Renal cortical epithelial cell (primary cell): ENCODE measurements at places on chromosomes 3 and 15.

DNA sequence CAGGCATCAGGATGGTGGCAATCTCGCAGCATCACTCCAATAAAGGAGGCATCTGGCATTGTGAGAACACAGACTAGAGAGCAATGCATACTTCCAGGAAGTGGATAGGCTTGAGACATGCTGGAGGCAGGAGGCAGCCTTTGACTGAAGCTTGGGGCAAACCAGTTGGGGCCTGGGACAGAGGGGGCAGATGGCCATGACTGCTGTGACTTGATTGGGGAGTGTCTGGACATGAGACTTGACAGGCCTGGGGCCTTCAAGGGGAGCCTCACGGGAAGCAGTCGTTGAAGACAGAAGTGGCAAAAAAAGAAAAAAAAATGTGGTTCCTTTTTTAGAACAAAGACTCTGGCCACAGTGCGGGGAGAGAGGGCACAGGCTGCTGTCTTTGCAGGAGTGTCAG is 44.7 kb upstream of the CHRNA7 start:
- no peak for DNase-seq

DNA sequence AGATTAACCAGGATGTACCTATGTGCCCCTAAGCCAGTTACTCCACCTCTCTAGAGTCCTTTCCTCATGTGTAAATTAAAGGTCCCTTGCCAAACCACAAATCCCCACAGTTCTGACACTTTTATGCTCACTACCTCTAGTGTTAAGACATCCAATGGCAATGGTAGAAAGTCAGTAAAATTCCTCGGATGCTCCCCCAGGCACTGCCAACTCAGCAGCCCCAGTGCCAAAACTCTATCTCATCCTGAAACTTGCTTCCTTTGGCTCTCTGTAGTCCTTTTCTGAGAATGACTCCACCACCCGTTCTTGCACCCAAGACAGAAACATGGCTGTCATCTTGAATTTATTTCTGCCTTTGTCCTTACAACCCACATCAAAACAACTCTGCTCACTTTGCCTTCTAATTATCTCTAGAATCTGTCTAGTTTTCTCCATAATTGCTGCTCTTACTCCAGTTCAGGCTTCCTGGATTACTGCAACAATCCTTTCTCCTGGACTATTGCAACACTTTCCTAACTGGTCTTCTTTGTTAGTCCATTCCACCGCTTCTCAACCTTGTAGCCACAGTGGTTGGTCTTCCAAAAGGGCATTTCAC is 41.6 kb downstream of the MB21D2 start:
- DNase-seq, result peak; percentile 64

DNA sequence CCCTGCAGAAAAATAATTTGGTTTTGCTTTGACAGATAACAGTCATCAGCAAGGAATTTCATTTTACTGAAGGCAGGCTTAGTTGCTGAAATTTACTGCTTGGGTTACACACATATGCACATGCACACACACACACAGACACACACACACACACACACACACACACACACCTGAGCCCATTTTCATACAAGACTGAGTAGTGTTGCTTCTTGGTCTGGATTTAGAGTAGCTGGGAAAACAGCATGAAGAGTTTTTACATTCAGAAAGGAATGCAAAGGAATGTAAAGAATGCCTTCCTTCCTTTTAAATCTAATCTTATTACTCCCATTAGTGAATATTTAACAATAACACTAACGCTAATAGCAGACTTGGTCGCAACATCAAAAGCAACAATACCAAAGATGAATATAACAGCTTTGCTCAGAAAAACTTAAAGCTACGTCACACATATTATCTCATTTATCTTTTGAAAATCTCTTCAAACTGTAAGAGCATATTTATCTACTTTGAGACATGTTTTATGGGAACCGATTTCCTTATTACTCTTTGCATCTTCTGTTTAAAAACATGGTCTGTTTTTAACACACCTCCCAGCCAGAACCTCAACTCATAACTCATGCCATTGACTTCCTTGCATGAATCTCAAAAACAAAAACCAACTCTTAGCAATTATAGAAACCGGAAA is 32.5 kb downstream of the RFTN1 start:
- peak; percentile 88 for DNase-seq

DNA sequence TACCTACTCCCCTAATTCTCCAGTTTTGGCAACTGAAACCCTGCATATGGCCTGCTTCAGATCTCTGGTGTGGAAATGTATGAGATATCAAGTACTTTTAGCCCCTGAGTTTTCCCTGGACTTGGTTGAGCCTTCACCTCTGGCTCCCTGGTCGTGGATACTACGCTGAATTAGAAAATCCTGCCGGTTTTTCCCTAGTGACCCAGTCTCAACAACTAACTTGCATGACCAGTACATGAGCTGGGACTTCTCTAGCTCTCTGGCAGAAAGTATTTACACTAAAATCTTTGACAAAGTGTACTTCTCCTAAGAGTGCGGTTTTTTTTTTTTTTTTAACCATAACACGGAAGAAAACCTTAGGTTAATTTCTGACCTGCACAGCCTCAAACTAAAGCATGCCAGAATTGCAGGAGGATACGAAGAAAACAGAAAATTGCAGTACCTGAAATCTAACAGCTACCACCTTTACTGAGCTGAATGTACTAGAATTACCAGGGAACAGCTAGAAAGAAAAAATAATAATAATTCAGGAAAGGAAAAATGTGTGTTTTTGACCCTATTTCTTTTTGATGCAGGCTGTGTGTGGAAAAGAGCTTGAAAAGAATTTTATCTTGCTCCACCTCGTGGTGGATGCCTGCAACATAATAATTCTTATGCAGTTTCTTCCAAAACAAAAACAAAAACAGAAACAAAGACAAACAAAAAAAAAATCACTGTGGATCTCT is 165.6 kb downstream of the GMNC start:
- peak; percentile 53 for DNase-seq

- DNase-seq, result no peak
Observed at GRCh38 chr3:194884649-194885315, 199.1 kb downstream of the FAM43A start.
